ENCODE measurements at places on chromosomes 6 and 20.

- DNase-seq, result no peak
Measured at GRCh38 chr6:168598251-168599117, 157.5 kb downstream of the SMOC2 start.

GRCh38 chr6:169861431-169862042 lies 110.1 kb downstream of the ERMARD start:
- no peak for DNase-seq

DNA sequence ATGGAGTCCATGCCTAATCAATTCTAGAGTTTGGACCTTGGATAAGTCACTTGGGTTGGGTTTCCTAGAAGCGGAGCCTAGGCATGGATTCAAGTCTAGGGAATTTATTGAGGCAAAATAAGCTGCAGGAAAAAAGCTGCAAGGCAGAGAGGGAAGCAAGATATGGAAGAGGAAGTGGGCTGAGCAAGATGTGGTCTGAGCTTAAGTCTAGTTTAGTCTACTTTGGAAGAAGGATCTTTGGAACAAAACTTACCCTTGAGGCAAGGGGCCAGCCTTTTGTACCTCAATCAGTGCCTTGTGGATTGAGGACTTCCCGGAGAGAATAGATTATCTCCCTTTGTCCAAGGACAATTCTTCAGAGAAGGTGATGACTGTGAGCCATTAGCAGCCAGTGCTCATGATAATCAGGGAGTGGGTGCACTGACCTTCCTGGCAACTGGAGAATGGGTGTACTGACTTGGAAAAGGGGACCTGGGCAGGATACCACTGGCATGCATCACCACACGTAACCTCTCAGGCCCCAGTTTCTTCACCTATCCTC lies 10.9 kb downstream of the ZSCAN9 start:
- no peak for DNase-seq

- DNase-seq, result no peak
Measured at GRCh38 chr6:134519465-134519864, 201.6 kb upstream of the SGK1 start.

GRCh38 chr6:131197716-131198115 lies 62.4 kb downstream of the AKAP7 start:
- no peak for DNase-seq

DNA sequence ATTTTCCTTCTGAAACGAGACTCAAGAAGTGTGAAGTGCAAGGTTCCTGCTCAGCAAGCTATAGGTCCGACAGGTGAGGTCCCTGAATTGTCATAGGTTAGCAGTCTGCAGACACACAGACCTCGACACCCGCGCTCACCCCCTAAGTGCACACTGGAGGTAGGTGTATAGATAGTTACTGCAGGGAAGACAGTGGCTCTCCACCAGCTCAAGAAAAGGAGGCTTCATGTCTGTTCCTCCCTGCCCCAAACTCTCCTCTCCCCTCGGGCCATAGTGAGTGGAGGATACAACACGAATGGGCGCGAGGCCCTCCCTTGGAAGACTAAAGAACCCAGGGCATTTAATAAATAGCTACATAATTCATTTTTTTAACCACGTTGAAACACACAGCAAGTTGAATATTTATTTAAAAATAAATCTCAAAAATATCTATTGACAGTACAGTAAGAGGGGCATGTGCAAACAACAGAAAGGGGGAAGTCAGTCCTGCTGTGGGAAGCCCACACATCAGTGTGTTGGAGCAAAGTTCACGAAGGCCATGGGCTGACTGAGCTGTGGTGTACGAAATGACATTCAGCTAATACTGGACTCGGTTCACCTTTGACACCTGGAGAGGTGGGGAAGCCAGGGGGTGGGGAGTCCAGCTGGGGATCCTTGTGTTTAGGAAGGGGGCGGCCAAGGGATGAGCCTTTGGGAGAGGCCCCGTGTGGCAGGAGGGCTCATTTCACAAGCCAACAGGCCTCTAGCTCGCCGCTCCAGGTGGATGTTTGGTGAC lies 10.7 kb downstream of the SPATA2 start:
- no peak for DNase-seq

DNA sequence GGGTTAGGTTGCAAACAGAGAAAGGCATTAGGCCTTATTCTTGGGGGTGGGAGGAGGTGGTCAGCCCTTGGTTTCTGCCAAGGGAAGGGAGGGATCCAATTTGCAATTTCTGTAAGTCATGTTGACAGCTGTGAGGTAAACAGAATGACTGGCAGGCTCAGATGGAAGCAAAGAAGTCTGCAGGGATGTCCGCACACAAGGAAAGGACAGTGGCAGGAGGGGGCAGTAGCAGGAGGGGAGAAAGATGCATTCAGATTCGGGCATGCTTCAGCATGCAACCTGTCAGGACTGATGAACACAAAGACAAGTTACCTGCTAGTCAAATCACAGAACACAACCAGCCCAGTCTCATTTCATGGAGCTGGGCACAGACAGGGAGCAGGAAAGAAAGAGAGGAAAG lies 217.9 kb upstream of the FOXA2 start:
- no peak for DNase-seq

GRCh38 chr20:5859608-5860007 lies 90.7 kb downstream of the TRMT6 start:
- no peak for DNase-seq

- no peak for DNase-seq
Measured at GRCh38 chr20:1357921-1358671, 29.2 kb upstream of the SDCBP2 start.

DNA sequence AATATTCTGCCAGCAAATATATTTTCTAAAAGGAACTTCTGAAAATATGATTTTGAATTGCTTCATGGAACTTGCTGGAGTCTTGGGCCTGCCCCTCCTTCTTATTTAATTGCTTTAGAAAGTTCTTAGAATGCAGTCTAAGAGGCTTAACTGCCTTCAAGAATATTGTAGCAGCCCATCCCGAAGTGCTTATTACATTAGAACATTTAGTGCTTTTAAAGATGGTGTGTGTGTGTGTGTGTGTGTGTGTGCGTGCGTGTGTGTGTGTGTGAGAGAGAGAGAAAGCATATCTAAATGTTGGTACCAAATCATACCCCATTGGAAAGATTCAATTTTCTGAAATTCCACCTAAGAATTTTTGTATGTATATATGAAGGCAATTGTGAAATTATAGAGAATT lies 193.5 kb downstream of the SLC24A3 start:
- no peak for DNase-seq

DNA sequence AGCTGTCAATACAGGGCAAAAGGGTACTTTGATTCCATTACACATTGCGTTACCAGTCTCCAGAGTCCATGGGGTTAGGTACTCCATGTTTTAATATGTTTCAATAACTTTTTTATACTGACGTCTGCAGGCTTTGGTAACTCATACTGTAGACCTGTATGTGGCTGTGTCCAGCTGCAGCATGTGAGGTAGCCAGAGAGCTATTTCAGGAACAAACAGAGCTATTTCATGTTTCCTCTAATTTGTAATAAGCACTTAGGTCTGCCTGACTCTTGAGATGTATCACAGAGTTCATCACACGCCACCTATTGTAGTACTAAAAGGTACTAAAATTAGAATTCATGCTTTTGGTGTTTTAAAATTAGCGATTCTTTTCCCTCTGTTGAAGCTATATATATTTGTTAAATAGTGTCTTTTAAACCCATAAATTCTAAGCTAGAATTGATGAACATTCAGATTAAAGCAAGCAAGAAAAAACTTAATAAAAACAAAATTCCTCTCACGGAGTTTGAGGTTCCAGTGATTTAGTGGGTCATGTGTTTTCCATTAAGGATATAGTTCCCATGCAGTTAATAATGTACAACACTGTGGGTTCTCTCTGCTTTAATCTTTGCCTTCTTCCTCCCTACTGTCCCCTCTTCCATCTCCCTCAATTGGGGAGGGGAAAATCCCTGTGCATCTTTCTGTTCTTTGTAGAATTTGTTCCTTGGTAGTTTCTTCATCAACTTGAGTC lies 37.0 kb downstream of the FOXO3 start:
- no peak for DNase-seq

GRCh38 chr6:6282716-6283115 lies 37.7 kb downstream of the F13A1 start:
- no peak for DNase-seq

DNA sequence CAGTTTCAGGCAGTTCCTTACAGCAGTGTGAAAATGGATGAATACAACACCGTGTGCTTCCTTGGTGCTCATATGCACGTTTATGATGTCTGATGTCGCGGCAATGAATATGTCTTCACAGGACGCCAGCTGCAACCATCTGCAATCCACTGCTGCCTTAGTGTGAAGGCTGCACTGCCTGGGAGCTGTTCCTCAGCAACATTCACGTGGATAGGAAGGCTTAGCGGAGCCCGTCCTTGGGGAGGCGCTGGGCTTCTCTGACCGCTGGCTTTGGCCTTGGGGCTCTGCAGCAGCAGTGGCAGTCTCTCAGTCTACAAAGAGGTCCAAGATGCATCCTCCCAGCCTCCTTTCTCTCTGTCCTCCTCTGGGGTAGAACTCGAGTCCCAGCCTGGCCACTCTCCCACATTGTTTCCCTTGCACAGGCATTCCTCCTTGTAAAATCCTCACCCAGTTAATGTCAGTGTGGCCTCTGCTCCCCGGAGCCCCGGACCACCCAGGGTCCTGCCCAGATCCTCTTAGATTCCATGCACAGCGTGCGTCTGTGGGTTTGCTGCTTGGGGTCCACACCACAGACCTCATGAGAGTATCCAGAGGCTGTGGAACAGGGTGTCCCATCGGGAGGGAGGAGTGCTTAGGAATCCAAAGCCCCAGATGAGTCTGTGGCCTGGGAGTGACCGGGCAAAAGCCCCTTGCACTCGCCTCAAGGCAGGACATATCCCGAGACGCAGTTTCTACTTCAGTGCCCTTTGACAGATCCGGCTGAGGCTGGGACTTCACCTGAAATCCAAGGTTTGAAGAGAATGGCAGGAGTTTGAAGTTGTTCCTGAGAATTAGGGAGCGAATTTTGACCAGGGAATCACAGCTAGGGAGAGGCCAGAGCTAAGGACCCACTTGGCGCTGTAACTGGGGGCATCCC lies 181.3 kb downstream of the THBS2 start:
- DNase-seq, result no peak

DNA sequence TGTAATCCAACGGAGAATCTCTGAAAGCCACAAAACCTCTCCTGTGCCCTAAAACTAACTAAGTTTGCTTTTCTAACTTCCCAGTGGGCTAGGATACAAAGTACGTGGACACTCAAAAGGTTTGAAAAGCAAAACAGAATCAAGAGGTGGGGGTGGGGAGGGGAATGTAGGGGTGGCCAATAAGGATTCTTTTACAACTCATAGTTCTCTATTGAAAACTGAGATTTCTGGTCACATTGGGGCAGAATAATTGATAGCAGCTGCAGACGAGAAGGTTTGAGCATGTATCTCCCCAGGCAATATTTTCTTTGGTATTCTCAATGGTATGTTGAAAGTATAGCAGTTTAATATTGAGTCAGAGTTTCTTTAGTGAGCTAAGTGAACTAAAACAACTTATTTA lies 376.7 kb upstream of the CITED2 start:
- no peak for DNase-seq
